ENCODE measurements at places on chromosomes 7 and 10. TPM values are rescaled to one million over a fixed set of nuclear protein-coding genes. Genes with fewer than 3 reads are reported as not detected.

Gene COL28A1
- total RNA-seq = 0.84 TPM

Gene PALS2
- 15.2 TPM for total RNA-seq

Gene KAZALD1
- total RNA-seq = not detected

Gene MINDY4
- total RNA-seq = 1.1 TPM

DNA sequence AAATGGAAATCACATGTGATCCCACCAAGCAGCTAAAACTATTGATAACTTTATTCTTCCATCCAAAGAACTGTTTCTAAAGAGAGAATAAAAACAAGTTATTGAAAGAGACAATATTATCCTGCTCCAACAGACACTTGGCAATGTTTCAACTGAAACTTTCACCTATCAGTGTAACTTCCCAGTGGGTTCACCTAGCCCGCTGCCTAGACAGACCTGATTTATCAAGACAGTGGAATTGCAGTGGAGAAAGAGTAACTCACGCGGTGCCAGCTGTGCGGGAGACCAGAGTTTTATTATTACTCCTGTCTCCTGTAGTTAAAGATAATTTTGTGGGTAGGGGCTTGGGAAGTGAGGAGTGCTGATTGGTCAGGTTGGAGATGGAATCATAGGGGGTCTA lies 199.8 kb downstream of the AHR start:
- no peak for DNase-seq

GRCh38 chr7:149685455-149685854 lies 87.9 kb downstream of the ZNF467 start:
- DNase-seq = no peak

- DNase-seq = no peak
These were observed 6.3 kb downstream of the DYDC1 start for GRCh38 chr10:80350251-80350650.

Data from natural killer cell (primary cell).